ENCODE measurements at places on chromosomes 12 and 14.

DNA sequence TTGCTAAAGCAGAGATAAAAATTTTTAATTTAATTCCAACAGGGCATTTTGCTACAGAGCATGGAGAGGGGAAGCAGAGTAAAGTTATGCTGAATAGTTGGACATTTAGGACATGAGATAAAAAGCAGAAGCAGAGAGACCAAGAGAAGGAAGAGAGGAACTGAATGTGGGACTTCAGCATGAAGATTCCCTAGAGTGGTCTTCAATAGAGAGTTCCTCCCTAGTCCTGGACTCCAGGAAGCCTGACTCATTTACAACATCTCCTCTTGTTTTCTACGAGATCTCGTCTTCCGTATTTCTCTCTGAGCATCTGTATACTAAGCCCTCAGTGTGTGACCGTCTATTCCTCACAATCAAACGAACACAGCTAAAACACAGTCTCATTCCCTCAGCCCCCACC is 35.2 kb upstream of the IFT81 start:
- no peak for DNase-seq

GRCh38 chr12:11706509-11707379 is 57.3 kb downstream of the ETV6 start:
- no peak for DNase-seq

DNA sequence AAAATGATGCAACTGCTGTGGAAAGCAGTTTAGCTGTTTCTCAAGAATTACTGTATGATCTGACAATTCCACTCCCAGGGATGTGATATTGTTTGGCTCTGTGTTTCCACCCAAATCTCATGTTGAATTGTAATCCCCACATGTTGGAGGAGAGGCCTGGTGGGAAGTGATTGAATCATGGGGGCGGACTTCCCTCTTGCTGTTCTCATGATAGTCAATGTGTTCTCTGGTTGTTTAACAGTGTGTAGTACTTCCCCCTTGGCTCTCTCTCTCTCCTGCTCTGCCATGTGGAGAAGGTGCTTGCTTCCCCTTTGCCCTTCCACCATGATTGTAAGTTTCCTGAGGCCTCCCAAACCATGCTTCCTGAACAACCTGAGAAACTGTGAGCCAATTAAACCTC is 93.4 kb upstream of the CPM start:
- no peak for DNase-seq

- no peak for DNase-seq
Observed at GRCh38 chr14:22986508-22987054, 4.2 kb upstream of the AJUBA start.

GRCh38 chr12:11623382-11623781 is 26.1 kb upstream of the ETV6 start:
- DNase-seq = no peak

DNA sequence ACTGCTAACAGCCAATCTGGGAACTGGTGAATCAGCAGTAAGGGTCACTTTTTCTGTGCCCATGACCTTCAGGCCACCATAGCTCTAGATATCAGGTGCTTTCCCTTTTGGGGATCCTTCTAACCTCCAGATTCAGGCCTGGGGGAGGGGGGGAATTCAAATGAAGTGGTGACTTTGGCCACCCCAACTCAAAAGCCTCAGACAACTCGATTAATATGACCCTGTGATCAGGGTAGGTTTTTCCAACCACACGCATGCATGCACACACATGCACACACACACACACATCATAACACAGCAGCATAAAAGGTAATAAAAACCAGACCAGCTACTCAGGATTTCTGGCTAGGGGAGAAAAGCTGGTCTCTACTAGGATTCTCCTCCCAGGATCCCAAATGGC is 5.3 kb downstream of the TBX3 start:
- no peak for DNase-seq

GRCh38 chr12:43285159-43285598 is 266.8 kb downstream of the ADAMTS20 start:
- DNase-seq = no peak

DNA sequence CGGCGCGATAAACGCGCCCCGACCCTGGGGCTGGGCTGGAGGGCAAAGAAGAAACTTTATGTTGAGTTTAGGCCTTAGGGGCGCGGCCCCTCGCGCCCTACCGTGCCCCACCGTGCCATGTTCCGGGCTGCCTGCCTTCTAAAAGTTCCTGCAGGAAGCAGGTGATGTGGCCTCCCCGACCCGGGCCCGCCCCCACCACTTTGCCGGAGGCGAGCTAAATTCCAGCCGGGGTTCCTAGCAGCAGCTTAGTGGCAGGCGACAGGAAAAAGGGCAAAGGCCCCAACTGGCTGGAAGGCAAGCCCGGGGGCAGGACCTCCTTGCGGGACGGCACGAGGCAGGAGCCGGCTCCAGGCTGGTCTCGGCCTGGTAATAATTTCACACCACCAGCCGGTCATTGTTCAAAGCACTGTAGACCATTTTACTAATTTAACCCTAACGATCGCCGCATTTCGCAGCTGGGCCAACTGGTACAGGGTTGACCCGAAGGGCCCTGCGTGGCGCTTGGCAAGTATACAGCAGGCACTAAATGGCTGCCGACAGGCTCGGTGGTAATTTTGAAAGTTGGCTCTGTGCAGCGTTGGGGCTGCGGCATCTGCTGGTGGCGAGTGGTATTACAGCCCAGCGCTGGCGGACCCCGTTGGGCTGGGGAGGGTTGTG is 895 bp upstream of the CCDC88C start:
- no peak for DNase-seq

GRCh38 chr12:779745-780734 is 27.7 kb downstream of the WNK1 start:
- no peak for DNase-seq

DNA sequence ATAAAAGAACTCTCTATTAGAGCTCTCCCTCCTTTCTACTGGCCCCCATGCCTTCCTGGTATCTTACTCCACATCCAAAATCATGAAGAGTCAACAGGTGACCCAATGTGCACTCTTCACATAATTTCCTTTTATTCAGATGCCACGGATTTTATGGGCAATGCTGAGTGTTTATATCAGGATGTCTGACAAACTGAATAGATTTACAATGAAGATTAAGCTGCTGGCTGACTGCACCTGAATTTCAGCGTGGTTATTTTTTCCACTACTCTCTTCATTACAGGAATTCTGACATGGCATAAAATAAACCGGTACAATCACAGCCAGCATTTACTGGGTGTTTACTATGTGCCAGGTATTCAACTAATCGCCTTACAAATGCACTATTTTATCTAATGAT is 29.4 kb upstream of the CERS5 start:
- no peak for DNase-seq

GRCh38 chr12:108821407-108822397 is 35.7 kb downstream of the SSH1 start:
- DNase-seq = no peak

- DNase-seq = no peak
Observed at GRCh38 chr14:92325835-92326234, 2.9 kb downstream of the SLC24A4 start.

DNA sequence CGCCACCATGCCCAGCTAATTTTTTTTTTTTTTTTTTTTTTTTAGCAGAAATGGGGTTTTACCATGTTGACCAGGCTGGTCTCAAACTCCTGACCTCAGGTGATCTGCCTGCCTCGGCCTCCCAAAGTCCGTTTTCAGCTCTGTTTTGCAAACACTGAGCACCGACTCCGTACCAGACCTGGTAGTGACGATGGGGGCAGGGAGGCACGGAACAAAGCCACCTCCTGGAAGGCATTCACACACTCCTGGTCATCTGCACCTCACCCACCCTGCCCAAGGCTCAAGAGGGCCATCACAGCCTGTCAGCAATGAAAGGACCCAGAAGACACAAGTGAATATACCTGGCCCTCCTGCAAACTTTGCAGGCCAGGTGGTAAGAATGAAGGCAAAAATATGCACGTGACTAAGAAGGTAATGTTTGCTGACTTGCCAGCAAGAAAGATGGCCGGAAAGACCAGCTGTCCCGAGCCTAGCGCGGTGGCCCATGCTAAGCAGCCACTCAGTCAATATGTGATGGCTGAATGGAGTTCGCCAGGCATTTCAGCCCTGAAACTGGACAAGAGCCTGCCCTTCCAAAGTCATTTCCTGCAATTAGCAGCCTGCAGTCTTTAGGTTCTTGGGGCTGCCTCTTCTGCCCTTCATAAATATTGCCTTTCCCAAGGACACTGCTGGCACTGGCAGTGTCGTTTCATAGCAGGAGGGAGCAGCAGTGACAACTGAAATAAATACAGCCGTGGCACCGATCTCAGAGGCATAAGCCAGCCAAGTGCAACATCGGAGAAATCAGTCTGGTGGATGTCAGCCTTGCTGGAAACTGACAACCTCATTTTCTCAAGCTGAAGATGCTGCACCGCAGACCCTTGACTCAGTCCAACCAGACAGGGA is 17.6 kb downstream of the MMAB start:
- no peak for DNase-seq

DNA sequence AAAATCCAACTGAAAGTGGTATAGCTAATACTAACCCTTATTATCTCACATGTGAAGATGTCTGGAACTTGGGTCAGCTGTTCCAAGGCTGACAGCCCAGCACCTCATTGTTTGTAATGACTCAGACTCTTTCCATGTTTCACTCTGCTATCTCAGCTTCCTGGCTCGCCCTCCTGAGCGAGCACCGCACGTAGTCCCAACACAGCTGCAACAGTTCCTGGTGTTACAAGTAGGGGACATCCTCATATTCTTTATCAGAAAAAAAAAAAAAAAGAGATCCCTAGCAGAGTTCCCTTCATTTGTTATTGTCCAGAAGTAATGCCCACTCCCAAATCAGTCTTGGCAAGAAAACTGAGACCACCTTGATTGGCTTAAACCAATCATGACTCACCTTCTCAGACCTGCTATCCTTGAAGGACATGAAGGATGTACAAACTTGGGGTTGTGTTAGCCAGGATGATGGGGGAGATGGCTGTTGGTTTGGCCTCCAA is 92.5 kb downstream of the ADCK1 start:
- no peak for DNase-seq

DNA sequence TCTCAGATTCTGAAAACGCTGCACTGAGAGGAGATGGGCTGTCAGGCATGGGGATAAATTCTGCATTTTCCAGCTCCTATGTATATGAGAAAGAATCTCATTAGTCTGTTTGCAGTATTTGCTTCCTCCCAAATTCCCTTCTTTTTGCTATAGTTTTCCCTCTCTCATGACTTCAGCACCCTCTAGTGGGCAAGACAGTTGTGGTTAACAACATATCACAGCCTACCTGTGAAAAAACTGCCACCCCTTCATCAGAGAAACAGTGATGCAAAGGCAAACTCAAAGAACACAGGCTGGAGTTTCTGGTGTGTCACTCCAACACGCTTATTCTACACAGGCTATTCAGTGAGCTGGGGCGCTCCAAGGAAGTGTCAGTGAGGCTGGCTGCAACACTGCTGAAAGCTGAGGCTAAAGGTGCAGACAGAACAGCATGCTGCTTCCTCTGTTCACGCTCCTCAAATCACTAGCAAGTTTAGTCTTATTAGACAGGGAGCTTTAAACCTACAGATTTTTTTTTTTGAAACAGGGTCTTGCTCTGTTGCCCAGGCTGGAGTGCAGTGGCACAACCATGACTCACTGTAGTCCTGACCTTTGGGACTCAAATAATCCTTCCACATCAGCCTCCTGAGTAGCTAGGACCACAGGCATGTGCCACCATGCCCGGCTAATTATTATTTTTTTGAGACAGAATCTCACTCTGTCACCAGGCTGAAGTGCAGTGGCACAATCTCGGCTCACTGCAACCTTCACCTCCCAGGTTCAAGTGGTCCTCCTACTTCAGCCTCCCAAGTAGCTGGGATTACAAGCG is 19.3 kb downstream of the ZC2HC1C start:
- no peak for DNase-seq

- DNase-seq = no peak
Observed at GRCh38 chr12:67111182-67111581, 158.0 kb upstream of the CAND1 start.

- DNase-seq = no peak
Observed at GRCh38 chr12:105335856-105336255, 5.4 kb downstream of the C12orf75 start.

DNA sequence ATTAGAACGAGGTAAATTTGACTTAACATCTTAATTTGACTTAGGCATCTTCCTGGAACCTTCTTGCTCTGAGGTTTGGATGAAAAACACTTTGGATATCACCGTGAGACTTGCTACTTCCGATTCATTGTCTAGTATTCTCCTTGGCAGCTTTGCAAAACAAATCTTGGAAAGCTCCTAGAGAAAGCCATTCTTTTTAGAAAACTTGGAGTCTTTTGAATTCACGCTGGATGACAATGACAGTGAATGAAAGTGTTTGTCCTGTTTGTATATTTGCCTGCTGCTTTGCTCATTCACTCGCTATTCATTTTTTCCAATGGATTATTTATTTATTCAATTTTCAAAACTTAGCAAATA is 222.1 kb upstream of the HMGA2 start:
- DNase-seq = no peak

DNA sequence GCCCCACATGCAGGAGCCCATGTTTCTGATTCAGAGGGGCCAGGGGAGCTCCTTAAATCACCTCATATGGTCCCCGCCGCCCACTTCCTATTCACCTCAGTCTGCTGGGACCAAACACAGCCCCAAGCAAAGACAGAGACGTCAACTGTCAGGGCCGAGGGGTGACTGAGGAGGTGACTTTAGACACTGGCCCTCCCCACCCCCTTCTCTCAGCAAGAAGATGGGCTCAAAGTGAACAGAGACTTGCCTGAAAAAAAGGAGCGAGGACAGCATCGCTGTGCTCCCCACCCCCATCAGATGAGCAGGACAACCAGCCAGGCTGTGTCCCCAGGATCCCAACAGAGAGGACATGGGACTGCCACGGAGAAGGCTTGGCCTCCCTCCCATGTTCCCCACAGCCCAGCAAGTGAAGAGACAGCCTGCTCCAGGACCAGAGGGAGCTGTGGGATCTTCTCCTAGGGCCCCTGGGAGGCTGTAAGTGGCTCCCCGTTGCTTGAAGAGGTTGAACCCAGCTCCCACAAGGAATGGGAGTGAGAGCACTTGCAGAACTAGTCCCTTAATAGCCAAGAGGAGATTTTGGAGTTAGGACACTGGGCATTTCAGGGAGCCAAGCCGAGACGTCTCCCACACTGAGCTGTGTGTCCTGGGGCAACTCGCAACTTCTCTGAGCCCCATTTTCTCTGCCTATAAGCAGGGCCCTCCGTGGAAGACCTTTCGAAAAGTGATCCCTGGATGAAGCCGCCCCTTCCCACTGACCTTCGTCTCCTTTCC is 1.3 kb upstream of the KRT79 start:
- no peak for DNase-seq

DNA sequence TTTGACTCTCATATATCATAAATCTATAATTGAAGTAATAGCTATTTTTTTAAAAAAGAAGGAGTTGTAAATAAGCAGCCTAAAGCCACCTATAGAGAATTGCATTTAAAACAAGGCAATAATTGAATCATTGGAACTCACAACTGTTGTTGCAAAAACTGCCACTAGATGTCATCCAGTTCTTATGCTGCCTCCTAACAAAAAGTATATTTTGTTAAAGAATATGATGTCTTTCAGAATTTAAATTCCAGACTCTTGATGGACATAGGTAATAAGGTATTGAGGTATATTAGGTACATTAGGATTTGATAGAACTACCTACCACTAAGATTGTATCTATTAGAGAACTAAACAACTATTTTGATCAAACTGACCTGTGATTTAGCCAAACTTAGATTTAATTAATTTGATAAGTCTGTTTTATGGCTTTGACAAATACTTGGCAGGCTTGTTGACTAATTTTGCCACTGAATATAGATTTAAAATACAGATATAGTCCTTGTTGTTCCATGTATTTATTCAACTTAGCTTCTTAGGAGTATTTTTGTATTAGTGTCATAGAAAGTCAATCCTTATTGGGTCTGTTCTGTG is 401.4 kb downstream of the RPL10L start:
- DNase-seq = no peak

All from amygdala (tissue), 56 donors.